ENCODE measurements at places on chromosomes 7 and 10. TPM values are rescaled to one million over a fixed set of nuclear protein-coding genes. Genes with fewer than 3 reads are reported as not detected.

The ZC3HAV1L gene
- 15.7 TPM for total RNA-seq

The SPACDR gene
- total RNA-seq: 3.8 TPM

The ADAM12 gene
- not detected for total RNA-seq

The MOGAT3 gene
- total RNA-seq: not detected

The CPVL gene
- total RNA-seq: 1.8 TPM

The KLLN gene
- total RNA-seq: 0.67 TPM

The POT1 gene
- 30.8 TPM for total RNA-seq

The RAB19 gene
- 7.3 TPM for total RNA-seq

The NME8 gene
- total RNA-seq: not detected

The TMEM139 gene
- 0.41 TPM for total RNA-seq

DNA sequence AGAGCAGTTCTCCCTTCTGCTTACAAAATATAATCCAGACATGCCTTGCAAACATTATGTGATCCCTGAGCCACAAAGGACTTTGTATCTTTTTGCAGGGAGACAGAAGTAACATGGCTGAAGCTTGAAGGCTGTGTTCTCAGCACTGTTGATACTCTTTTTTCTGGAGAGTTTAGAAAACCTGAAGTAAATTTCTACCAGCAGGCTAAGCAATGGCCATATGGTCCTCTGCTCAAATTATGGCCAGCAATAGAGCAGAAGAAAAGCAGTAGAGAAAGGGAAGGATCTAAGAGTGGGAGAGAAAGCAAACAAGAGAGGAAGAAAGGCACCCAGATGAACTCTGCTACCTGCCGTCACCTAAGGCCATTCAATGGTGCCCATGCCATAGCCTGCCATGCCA lies 98.4 kb downstream of the ABLIM1 start:
- DNase-seq: no peak
- H3K27ac ChIP-seq: no peak overlapping the region
- no peak overlapping the region for H3K4me3 ChIP-seq
- peaks cover 6% of the 10 kb centered on the region for H3K36me3 ChIP-seq
- H3K4me1 ChIP-seq: no peaks in the 10 kb centered on the region

DNA sequence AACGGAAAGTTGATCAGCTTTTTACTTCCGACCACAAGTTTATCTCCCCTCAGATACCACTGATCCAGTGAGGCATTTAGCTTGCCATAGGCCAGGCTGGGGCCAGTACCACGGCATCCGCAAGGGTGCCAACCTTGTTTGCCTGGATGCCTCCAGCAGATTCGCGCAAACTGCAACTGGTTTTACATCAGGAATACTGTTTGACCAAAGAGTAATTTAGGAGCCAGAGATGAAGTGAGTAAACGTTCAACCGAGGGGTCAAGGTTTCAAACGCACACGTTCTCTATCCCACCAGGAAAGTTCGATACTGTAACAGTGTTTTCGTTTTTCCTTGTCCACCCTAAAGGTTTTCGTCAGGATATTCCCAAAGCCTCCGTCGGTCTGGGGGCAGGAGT lies 266 bp upstream of the MDFIC start:
- no peaks in the 10 kb centered on the region for H3K27me3 ChIP-seq
- H3K36me3 ChIP-seq: peaks cover 18% of the 10 kb centered on the region
- peaks cover 50% of the 10 kb centered on the region for H3K4me1 ChIP-seq
- peak overlapping the region; percentile 92 for H3K27ac ChIP-seq
- H3K4me3 ChIP-seq: peak overlapping the region; percentile 85

DNA sequence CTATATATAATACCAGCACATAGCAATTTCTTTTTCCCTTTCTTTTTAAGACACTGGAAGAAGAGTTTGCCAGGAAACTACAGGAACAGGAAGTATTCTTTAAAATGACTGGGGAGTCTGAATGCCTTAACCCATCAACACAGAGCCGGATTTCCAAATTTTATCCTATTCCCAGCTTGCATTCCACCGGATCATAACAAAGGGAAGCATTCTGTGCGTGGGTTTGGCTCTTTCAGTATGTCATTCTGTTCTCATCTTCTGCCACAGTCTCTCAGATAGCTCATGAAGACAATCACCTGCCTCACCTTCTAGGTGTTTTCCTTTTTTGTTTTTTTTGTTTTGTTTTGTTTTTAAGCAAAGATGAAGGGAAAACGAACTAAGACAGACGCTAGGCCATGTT lies 58.6 kb downstream of the SLK start:
- no peaks in the 10 kb centered on the region for H3K27me3 ChIP-seq
- peaks cover 2% of the 10 kb centered on the region for H3K4me1 ChIP-seq
- H3K4me3 ChIP-seq: no peak overlapping the region

- peak within 1 kb of the TSS; percentile 57 for H3K27ac ChIP-seq
- H3K36me3 ChIP-seq: no peaks in the 10 kb centered on the region
- peak within 1 kb of the TSS; percentile 74 for H3K4me3 ChIP-seq
- peaks cover 7% of the 10 kb centered on the region for H3K4me1 ChIP-seq
- H3K27me3 ChIP-seq: peaks cover 17% of the 10 kb centered on the region
Observed at GRCh38 chr10:133379152-133379800, at the start of gene PAOX. PAOX (plus strand) TSS chr10:133379262; CDS start chr10:133379317, 55 bp downstream.

DNA sequence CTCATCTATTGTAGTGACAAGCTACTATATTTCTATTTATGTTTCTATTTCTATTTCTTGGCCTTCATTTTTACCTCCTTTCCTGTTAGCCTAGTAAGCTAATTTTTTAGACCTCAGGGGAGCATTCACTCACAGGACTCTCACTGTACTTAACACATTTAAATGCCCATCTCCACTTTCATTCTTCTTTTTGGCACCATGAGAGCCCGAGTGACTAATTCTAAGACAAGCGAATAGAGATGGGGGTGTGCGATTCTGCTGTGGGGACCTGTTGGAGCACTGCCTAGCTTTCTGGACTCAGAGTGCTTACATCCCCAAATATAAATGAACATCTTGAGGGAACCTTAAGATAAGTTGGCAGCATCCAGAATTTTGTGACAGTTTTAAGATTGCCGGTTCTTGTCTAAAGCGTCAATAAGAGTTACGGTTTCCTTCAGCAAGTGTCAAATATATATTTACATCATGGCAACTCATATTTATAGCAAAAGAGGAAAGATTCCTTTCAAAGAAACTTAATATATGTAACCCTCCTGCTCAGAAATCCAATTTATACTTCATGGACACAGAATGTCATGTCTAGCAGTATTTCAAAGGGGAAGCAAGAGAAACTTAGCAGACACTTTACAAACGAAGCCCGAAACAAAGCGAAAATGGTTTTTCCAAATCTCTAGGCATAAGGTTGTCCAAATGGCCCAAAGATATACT lies 54.1 kb upstream of the AFAP1L2 start:
- DNase-seq: no peak
- H3K4me3 ChIP-seq: no peak overlapping the region
- peaks cover 10% of the 10 kb centered on the region for H3K36me3 ChIP-seq
- no peaks in the 10 kb centered on the region for H3K27me3 ChIP-seq

DNA sequence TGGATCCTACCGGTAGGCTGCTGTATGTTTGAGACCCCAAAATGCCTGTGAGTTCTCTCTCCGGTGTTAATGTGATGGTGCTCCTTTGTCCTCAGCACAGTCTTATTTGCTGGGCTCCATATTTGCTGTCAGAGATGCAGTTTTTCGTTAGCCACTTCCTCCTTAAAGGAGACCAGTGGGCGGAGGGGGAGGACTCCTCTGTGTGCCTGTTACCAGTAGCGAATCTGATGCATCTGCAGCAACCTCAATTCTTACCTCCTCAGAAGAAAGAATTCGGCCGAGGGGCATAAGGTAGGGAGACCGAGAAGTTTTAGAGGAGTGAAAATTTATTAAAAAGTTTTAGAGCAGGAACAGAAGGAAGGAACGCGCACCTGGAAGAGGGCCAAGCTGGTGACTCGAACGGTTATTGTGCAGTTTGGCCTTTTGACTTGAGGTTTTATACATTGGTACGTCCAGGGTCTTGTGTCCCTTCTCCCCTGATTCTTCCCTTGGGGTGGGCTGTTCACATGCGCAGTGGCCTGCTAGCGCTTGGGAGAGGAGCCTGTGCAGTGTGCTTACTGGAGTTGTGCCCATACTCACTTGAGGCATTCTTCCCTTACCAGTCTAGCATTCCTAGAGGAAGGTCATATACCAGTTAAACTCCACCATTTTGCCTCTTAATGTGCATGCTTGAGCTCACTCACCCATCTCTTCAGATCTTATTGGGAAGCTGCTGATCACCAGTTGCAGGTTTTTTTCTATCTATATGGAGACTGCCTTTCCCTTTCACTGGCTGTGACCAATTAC lies 49.5 kb downstream of the GNAI1 start:
- no peak overlapping the region for H3K27ac ChIP-seq
- DNase-seq: no peak
- H3K4me3 ChIP-seq: no peak overlapping the region
- H3K4me1 ChIP-seq: no peaks in the 10 kb centered on the region
- H3K27me3 ChIP-seq: no peaks in the 10 kb centered on the region
- H3K36me3 ChIP-seq: no peaks in the 10 kb centered on the region

DNA sequence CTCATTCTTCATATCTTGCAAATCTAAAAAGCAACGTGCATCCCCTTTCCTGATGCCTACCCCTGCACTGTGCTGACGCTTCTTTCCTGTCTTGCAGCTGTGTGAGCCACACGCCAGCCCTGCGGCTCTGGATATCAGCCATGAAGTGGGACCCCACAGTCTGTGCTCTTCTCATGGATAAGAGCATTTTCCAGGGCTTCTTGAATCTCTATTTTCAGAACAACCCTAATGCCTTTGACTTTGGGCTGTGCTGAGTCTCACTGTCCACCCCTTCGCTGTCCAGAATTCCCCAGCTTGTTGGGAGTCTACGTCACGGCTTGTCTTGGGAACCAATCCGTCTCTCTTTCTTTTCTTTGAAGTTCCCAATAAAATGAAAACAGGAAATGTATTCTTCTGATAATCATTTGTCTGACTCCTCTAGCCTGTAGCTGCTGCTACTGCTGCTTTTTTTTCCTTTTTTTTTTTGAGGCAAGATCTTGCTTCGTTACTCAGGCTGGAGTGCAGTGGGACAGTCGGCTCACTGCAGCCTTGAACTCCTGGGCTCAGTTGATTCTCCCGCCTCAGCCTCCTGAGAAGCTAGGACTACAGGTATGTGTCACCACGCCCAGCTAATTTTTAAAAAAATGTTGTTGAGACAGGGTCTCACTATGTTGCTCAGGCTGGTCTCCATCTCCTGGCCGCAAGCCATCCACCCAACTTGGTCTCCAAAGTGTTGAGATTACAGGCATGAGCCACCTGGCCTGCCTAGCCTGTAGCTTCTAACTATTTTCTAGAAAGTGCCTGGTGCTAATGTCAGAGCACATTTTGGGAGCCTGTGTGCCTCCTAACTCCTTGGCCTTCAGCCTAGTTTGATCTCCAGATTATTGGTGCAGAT lies 30.3 kb downstream of the GSTO2 start:
- H3K36me3 ChIP-seq: peaks cover 2% of the 10 kb centered on the region
- H3K4me1 ChIP-seq: peaks cover 20% of the 10 kb centered on the region
- H3K27ac ChIP-seq: no peak overlapping the region
- no peak for DNase-seq
- no peak overlapping the region for H3K4me3 ChIP-seq
- peaks cover 2% of the 10 kb centered on the region for H3K27me3 ChIP-seq

DNA sequence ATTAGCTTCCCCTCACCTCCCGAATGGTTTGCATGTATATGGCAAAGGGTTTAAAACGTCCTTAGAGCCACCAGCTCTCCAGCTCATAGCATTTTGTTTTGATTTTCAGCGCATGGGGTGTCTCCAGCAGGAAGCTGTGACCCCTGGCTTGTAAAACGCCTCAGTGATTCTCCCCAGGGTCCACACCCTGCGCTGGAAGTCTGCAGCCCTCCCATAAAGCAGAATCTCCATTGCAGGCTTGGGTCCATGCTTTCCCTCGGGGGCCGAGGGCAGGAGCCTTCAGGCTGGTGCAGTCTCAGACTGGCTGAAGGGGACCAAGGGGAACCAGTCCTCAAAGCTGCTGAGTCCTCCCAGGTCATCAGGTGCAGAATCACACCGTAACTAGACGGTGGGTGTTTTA lies 109.7 kb downstream of the VIPR2 start:
- no peak overlapping the region for H3K27ac ChIP-seq
- H3K4me3 ChIP-seq: no peak overlapping the region
- no peaks in the 10 kb centered on the region for H3K36me3 ChIP-seq
- peak; percentile 37 for DNase-seq

DNA sequence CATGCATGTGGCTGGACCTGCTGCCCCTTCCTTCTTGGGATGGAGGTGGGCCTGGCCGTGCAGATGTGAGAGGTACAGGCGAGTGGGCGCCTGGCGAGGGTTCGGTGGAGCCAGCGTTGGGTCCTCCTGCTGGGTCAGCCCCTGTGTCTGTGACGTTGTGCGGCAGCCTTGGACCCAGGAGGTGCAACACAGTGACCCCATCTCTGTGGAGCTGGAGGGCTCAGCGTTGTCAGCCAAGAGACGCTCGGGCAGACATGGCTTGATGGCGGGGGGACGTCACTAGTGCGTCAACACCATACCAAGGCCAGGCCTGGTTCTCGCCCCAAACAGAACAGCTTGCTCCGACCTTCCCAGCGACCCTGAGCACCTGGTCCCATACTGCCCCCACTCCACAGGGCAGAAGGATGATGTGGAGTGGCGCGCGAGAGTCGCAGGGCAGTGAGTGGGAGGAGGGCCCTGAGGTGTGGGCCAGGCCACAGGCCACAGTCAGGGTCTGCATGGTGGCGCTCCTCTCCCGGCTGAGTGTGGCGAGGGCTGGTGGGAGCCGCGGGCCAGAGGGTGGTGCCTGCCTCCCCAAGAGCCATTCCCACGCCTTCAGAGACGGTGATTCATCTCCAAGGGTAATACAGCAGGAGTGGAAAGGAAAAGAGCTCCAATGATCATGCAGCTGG lies 184.4 kb downstream of the DNAJB6 start:
- H3K4me1 ChIP-seq: no peaks in the 10 kb centered on the region
- DNase-seq: peak; percentile 31
- no peak overlapping the region for H3K4me3 ChIP-seq
- no peak overlapping the region for H3K27ac ChIP-seq
- H3K36me3 ChIP-seq: no peaks in the 10 kb centered on the region
- H3K27me3 ChIP-seq: peaks cover 20% of the 10 kb centered on the region

DNA sequence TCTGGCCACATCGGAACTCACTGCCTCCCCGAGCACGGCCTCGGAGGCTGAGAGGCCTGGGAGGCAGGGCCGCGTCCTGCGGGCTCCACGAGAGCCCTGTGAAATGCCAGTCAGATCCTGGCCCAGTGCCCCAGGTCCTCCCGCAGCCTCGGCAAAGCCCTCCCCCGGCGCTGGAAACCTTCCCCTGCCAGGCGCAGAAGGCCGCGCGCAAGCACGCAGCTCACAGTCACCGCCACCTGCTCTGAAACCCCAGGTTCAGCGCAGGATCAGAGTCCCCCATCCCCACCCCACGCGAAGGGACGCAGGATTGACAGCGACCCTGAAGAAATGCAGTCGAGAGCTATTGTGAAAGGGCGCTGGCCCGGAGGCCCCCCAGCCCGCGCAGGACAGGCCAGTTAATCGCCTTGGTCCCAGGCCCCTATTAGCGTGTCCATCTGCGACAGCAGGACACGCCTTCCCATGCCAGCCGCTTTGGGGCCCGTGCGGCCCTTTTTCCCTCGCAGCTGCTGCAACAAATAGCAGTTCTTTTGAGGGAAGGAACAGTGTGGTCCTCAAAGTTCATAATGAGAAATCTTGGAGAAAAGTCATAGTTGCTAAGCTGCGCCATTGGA lies 13.5 kb upstream of the EGFR start:
- no peaks in the 10 kb centered on the region for H3K36me3 ChIP-seq
- no peak overlapping the region for H3K27ac ChIP-seq
- DNase-seq: no peak
- H3K4me1 ChIP-seq: no peaks in the 10 kb centered on the region
- H3K4me3 ChIP-seq: no peak overlapping the region
